ENCODE measurements at places on chromosomes 11 and 22. TPM values are rescaled to one million over a fixed set of nuclear protein-coding genes. Genes with fewer than 3 reads are reported as not detected.

The SCGB2A2 gene
- polyA plus RNA-seq: not detected

The PHOX2A gene
- polyA plus RNA-seq: not detected

The OSM gene
- polyA plus RNA-seq: 0.17 TPM

The FAM181B gene
- polyA plus RNA-seq: 0.12 TPM

The P4HA3 gene
- 0.88 TPM for polyA plus RNA-seq

The DNAJB7 gene
- polyA plus RNA-seq: 0.26 TPM

The GLB1L3 gene
- 0.26 TPM for polyA plus RNA-seq

The PDE3B gene
- polyA plus RNA-seq: 2.1 TPM

GRCh38 chr22:35910003-35910769 is 118.4 kb downstream of the RBFOX2 start:
- DNase-seq: no peak

DNA sequence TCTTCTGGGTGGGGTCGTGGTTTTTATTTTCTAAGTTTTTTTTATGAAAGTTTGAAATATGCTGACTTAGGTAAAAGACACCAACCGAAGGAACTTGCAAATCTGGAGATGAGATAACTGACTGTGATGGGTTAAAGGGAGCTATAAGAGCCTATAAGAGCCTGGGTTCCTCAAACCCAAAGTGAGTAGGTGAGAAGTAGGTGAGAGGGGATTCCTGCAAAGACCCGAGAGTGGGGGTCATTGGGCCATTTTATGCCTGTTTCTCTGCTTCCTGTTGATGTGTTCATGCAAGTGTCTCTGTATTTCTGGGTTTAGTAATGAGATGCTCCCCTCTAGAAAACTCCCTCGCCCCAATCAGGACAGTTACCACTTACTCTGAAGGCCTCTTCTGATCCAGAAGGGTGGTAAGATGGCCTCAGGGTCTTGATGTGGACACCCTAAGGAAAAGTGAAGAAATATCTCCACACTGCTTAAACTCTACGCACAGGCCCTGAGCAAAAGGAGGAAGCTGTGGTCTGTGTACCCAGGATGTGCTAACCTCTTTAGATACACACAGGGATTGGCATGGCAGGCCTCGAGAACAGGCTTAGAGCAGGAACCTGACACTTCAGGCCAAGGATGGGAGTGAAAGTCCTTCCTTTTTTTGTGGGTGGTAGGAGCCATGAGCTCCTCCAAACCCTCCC is 1.8 kb downstream of the FLI1 start:
- no peak for DNase-seq

DNA sequence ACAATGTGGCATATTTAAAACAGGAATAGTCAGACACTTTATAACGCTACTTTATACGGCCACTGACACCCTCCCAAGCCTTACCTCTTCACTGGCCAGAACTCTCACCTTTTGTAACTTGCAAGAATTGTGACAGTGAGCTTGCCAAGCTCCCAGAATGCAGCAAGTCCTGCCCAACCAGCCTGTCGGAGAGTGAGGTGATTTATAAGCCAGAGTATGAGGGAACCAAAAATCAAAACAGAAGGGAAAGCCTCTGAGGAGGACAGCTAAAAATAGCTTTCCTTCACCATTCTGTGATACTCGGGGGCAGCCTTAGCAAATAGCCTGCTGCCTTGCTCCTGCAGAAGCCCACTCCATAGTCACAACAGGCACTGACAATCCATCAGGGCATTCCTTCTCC is 229.7 kb downstream of the FAM76B start:
- no peak for DNase-seq

- DNase-seq: peak; percentile 88
These were observed 55.3 kb upstream of the GCAT start for GRCh38 chr22:37752189-37753087.

GRCh38 chr11:130403271-130403804 is 25.1 kb downstream of the ADAMTS8 start:
- peak; percentile 82 for DNase-seq

- DNase-seq: no peak
These were observed 8.0 kb upstream of the SF1 start for GRCh38 chr11:64786308-64786707.

DNA sequence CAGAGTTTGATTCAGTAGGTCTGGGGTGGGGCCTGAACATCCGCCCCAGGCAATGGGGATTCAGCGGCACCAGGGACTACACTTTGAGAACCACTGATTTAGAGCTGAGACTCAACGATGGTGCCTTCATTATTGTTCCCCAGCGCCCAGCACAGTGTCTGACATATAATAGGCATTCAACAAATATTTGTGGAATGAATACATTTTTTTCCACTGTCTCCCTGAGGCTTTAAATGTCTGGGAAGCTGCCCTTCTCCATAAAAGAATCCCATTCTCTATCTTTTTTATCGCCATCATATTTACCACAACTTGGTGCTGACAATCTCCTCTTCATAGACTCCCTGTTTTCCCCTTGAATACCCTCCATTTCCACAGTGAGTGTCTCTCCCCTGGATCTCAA is 23.6 kb upstream of the LMO2 start:
- no peak for DNase-seq

GRCh38 chr11:95676308-95676707 is 113.3 kb downstream of the FAM76B start:
- no peak for DNase-seq

- peak; percentile 38 for DNase-seq
These were observed 155.1 kb upstream of the CADM1 start for GRCh38 chr11:115659061-115659963.

- no peak for DNase-seq
These were observed 318.7 kb downstream of the BUD13 start for GRCh38 chr11:116454020-116454645.

- DNase-seq: no peak
These were observed 39.0 kb downstream of the CWC15 start for GRCh38 chr11:94934362-94934761.

DNA sequence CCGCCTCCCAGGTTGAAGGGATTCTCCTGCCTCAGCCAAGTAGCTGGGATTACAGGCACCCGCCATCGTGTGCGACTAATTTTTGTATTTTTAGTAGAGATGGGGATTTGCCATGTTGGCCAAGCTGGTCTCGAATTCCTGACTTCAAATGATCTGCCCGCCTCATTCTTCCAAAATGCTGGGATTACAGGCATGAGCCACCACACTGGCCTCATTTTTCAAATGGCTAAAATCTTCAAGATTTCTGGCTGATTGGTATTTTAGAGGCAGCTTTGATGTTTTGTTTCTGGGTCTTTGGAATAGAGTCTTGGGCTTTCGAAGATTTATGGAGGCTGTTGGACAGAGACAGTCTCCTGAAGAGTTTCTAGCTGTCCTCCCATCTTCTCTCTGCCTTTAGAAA is 5.8 kb upstream of the SLC3A2 start:
- DNase-seq: no peak
